GM19239 (cell line): ENCODE measurements at places on chromosomes 7 and 10.

GRCh38 chr10:47364366-47364765, 16.2 kb downstream of the RBP3 start:
- DNase-seq: no peak

- no peak for DNase-seq
These were observed 38.5 kb downstream of the C1GALT1 start for GRCh38 chr7:7220821-7221220.

DNA sequence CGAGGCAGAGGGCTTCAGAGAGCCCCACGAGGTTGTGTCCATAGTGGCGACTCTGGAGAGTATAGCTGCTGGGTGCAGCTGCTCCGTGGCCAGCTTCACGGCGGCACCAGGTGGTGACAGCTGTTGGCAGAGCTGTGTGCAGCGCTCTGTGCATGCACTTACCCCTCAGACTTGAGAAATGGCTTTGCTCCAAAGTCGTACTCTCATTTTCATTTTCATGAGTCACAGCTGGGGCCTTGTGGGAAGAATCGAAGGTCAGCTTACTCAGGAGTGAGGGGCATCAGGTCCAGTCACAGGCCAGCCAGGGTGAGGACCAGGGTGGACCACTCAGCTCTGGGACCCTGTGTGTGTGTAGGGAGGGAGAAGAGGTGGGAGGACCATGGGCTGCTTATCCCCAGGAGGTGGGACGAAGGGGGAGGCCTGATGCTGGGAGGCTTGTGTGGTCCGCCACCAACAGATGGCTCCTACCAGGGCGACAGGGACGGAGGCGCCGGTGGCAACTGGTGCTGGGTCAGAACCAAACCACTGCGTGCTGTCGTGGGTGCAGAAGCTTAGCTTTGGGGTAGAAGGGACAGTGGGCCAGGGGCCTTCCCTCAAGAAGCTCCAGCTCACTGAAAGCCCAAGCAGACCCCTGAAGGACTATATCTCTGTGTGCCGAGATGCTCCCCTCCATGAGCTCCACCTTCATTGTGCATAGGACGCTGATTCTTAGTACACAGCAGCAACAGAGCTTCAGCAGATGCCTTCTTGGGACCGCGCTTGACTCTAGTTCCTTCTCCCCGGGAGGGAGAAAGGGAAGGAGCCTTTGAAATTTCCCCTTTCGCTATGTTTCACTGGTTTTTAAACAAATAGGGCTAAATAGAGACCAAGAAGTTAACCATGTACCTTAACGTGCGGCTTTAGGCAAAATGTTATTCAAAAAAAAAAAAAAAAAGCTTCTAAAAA, 225.0 kb downstream of the CELF2 start:
- DNase-seq: no peak

GRCh38 chr7:33624215-33624614, 281.1 kb upstream of the BMPER start:
- no peak for DNase-seq

DNA sequence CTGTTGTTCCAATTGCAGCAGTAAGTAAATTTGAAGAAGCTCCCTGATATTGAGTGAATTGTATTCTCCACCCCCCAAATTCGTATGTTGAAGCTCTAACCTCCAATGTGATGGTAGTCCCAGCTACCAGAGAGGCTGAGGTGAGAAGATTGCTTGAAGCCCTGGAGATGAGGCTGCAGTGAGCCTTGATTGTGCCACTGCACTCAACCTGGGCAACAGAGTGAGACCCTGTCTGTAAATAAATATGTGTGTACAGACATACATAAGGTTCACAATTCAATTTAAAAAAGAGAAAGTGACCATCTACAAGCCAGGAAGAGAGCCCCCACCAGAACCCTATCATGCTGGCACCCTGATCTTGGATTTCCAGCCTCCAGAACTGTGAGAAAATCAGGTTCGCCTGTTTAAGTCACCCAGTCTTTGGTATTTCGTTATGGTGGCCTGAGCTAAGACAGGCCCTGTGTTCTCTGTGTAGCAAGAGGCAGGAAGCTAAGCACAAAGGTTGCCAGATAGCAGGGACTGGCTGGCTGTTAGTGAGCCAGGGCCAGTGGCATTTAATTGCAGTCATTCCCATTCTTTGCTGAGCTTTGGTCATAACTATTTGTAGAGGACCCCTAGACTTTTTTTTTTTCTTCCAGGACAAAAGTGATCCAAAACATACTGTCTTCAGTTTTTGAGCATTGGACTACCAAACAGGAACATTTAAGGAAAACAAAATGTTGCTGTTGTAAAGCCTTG, 45.6 kb downstream of the AUTS2 start:
- no peak for DNase-seq

- no peak for DNase-seq
These were observed 2.8 kb downstream of the MPP7 start for GRCh38 chr10:28300027-28300426.

- DNase-seq: no peak
These were observed 320.6 kb downstream of the FRMD4A start for GRCh38 chr10:14010101-14010558.

GRCh38 chr10:12566161-12567115, 217.1 kb downstream of the CAMK1D start:
- no peak for DNase-seq

- peak; percentile 0 for DNase-seq
These were observed 145.1 kb downstream of the SEMA3D start for GRCh38 chr7:85041605-85042216.

DNA sequence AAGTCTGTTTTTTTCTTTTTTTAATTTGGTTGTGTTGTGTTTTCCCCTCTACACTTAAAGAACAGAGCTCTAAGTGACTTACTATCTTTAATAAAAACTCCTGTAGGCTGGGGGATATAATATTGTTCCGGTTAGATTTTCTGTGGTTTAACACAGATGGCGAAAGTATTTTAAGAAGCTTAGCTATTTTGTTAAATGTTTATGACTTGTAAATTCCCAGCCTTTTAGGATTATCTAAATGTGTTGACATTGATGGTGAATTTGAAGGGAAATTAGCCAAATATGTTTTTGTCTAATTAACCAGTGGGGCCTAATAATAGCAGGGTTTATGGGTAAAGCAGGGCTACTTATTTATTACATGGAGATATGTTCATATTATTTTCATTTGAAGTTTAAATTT, 538.5 kb downstream of the INHBA start:
- DNase-seq: no peak

DNA sequence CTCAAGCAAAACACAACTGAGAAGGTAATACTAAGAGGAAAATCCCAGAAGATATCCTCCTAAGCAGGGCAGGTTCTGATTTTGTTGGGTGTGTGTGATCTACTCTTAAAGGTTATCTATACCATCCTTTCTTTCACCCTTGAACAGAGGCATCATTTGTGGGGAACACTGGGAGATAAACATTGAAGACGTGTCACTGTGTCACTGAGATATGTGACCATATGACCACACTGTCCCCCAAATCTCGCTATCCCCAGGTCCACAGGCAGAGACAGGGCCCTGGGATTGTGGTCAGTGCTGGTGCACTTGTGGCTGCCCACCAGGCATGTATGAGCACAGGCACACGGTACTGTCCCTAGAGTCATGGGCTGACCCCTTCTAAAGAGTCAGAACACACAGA, 30.0 kb downstream of the TECTB start:
- DNase-seq: no peak

DNA sequence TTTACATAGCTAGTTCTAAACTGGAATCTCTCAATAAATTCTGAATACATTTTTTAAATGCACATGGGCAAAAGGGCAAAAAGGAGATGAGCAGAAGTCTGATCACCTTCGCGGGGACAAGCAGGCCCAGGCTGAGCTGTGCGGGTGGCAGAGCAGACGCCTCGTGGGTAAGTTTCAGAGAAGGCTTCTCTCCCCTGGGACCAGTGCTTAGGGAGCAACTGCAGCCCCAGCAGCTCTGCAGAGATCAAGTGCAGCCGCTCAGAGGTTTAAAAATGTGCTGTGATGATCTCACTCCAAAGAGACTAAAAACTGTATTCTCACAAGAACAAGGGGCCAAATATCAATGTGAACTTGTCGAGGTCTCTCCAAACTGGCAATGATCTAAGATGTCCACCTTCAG, 264.3 kb upstream of the RNF32 start:
- no peak for DNase-seq

- no peak for DNase-seq
These were observed 159.1 kb downstream of the SRPK2 start for GRCh38 chr7:105229641-105230040.

DNA sequence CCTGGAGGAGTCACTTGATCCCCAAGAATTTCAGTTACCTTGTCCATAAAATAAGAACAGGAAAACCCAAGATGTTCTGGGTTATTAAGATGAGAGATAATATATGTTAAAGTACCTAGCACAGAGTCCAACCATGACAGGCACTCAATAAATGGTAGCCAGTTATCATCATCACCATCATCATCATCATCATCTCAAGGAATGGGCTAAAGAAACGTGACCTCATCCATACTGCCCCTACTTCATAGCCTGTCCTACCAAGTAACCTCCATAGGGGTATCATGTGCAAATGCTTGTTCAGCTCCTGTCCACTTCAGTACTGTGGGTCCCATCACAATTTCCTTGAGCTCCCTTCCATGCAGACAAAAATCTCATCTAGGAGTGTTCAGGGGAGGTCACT, 14.4 kb downstream of the FGFR2 start:
- DNase-seq: no peak

DNA sequence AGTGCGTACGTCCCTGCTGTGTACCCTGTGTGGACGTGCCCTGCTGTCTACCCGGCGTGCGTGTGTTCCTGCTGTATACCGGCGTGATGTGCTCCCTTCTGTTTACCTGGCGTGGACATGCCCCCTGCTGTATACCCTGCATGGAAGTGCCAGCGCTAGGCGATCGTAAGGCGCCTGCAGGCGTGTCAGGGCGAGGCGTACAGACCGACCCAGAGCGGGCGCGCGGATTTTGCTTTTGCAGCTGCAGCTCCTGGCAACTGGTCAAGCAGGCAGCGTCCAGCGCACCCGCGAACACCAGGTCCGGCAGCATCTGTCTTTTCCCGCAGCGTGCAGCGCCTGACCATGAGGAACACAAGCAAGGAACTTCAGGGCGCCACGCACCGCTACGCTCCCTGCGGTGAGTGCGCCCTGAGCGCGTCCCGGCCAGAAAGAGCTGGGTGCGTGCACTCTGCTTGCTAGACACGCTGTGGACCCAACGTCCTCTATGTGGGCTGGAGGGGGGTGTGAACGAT, 680 bp downstream of the C7orf57 start:
- DNase-seq: no peak

- DNase-seq: peak; percentile 50
These were observed 18.7 kb upstream of the CBLL1 start for GRCh38 chr7:107725138-107725740.

- no peak for DNase-seq
These were observed 489 bp downstream of the MAP3K8 start for GRCh38 chr10:30434273-30435072.

- no peak for DNase-seq
These were observed 86.5 kb downstream of the HERC4 start for GRCh38 chr10:67988606-67989005.

GRCh38 chr10:37856881-37857286, 526 bp downstream of the ZNF248 start:
- no peak for DNase-seq

DNA sequence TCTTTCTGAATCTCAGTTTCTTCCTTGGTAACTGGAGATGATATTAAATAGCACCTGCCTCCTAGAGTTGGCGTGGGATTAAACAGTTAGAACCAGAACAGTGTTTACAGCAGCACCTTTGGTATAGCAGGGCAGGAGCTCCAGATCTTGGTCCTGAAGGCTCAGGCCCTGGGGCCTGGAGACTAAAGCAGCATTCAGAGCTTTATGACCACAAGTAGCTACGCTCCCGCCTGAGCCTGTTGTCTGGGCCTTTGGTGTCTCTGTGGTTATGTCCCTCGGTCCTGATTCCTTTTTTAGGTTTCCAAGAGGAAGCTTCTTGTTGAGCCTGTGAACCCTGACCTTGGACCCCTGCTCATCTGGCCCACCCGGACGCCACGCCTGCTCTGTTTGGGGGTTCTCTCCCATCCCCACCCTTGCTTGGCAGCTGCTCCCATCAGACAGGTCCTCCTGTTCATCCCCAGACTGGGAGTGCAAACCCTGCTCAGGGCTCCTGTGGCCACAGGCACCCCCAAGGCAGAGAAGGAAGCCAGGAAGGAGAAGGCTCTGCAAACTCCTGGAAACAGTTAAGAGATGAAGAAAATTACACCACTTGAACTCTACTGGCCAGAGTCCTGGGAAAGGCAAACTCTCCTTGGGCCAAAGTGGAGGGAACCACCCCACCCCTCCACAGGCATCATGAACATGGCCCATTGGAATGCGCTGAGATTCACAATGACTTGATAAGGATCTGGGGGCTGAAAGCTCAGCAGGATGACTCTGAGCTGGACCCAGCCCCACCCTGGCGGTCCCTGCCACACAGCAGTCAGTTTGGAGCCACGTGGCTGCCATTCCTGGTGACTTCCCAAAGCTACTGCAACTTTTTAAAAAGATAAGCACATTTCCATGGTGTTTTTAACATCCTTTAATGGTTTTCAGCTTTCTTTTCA, 50.1 kb upstream of the TMEM72 start:
- DNase-seq: no peak

DNA sequence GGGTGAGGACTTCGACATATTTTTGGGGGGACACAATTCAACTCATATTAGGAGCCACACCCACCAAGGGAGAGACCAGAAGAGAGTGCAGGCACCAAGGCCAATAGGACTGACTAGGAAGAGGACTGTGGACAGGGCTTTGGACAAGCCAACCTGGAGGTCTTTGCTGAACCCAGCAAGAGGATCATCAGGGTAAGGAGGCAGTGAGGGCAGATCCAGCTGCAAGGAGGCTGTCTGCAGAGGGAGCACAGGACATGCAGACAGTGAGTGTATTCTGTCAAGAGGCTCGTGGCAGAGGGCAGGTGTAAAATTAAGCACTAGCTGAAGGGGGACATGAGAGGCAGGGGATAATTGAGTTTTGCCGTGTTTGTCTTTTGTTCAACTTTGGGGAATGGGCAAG, 83.4 kb upstream of the MGMT start:
- no peak for DNase-seq

DNA sequence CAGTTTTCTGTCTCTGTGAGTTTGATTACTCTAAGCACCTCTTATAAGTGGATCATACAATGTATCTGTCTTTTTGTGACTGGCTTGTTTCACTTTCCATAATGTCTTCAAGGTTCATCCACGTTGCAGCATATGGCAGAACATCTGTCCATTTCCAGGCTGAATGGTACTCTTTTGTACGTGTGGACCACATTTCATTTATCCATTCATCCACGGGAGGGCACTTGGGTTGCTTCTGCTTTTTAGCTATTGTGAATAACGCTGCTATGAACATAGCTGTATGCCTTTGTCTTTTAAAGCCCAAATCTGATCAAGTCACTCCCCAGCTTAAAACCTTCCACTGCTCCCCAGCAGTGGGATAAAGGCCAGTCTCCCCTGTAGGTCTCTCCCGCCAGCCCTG, 31.5 kb downstream of the EGFR start:
- no peak for DNase-seq

GRCh38 chr7:134785842-134786241, 6.4 kb downstream of the CALD1 start:
- DNase-seq: no peak
